GM12865 (cell line): ENCODE measurements at places on chromosomes 4 and X.

DNA sequence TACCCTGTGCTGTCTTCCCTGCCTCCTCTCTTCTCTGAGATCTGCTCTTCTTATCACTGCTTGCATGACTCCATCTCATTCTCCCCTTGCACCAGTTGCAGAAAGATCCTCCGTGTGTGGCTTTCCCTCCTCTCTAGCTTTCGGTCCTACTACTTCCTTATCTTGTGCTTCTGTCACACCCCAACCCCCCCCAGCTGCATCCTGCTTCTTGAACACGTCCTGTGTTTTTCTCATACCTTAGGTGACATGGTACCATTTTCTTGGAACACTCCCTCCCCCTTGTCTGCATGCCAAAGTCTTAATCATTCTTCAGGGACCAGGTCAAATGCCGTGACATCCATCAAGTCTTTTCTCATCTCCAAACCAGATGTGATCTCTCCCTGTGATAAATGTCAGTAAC, 46.4 kb downstream of the FHL1 start:
- no peak for DNase-seq

DNA sequence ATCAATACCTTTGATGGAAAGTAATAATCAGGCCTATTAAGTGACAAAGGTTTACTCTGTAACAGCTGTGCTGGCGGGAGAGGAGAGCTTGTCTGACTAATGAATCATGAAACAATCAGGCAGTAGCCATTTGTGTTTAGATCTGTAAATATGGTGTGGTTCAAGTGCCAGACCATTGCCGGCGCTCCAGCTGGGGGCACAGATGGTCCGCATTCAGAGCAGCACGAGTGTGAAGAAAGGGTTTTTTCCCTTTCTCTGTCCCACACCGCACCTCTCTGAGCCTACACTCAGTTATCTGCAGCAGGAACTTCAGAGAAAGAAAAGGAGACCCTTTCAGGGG, 111.3 kb upstream of the PAQR3 start:
- DNase-seq, result no peak

- no peak for DNase-seq
These were observed 421.9 kb upstream of the TENM3 start for GRCh38 chr4:181821039-181822004.

GRCh38 chrX:47605024-47605423, 14.6 kb downstream of the SYN1 start:
- no peak for DNase-seq
